Stimulated activated CD4-positive, alpha-beta T cell treated with anti-CD3 and anti-CD28 coated beads, Interleukin-12 subunit alpha, Interleukin-12 subunit beta, amount 100 ng/mL, for 4 hours (primary cell): ENCODE measurements at places on chromosomes 7 and 10.
A peak's percentile ranks its signal among the peaks of the same experiment; 100 is the strongest.

DNA sequence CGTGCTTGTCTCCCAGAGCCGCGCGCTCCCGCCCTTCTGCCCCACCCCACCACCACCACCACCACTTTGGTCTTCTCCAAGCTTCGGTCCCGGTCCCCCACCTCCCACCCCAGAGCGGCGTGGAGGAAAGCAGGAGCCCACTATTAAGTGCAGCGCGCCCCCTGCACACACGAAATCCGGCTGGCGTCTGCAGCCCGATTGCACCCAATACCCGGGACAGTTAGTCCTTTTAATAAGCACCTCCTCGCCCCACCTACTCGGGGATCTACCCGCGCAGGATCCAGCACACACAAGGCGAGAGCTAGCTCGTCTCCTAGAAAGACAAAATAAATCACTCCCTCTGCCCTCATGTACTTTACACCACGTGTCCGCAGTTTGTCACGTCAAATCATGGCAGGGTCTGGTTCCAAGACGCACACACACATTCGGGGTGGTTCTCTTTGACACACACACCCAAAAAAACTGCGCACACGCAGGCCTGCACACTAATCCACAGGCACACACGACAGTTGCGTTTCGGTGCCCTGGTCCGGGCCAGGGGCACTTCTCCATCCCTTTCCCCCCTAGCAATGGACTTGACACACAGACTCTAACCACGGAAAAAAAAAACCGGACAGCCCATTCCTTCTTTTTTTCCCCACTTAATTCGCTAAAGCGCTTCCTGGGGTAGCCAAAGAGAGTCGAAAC is 1.6 kb downstream of the SFMBT2 start:
- DNase-seq = peak; percentile 38

DNA sequence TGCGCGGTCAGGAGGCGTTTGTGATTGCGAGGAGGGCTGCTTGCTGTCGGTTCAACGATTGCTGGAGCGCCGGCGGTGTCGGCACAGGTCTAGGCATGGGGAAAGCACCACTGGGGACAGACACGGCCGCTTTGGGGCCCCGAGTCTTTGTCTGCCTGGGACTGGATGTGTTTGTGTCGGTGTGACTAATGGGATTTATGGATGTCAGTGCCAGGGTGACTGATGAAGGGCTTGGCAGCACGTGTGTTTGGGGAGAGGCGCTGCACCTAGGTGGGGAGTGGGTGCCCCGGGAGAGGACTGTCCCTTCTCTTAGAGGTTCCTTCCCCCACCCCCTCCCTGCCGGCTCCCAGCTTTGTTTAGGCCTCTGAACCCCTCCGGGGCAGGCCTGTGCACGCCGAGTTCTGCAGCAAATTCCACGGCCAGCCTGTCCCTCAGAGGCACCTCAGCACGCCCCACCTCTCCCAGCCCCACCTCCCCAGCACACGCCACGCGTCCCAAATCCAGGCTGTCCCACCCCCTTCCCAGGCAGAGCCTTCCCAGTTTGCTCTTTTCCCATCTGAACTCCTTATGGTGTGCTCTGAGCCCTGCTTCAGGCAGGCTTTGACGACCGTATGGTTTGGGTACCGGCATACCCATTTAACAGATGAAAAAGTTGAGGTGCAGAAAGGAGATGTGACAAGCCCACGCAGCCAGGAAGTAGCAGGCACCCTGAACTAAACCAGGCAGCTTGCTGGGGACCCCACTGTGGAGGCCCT is 6.4 kb upstream of the TNRC18 start:
- DNase-seq = no peak

DNA sequence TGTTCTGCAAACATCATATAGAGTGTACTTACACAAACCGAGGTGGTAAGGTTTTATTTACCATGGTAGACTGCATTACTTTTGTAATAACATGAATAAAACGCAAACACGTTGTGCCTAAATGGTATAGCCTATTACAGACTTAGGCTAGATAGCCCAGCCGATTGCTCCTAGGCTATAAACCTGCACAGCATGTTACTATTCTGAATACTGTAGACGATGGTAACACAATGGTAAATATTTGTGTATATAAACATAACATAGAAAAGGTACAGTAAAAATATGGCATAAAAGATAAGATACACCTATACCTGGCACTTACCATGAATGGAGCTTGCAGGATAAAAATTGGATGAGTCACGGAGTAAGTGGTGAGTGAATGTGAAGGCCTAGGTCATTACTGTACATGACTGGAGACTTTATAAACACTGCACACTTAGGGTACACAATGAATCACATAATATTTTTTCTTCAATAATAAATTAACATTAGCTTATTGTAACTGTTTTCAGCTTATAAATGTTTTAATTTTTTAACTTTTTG is 16.3 kb downstream of the AKR1D1 start:
- DNase-seq = no peak

DNA sequence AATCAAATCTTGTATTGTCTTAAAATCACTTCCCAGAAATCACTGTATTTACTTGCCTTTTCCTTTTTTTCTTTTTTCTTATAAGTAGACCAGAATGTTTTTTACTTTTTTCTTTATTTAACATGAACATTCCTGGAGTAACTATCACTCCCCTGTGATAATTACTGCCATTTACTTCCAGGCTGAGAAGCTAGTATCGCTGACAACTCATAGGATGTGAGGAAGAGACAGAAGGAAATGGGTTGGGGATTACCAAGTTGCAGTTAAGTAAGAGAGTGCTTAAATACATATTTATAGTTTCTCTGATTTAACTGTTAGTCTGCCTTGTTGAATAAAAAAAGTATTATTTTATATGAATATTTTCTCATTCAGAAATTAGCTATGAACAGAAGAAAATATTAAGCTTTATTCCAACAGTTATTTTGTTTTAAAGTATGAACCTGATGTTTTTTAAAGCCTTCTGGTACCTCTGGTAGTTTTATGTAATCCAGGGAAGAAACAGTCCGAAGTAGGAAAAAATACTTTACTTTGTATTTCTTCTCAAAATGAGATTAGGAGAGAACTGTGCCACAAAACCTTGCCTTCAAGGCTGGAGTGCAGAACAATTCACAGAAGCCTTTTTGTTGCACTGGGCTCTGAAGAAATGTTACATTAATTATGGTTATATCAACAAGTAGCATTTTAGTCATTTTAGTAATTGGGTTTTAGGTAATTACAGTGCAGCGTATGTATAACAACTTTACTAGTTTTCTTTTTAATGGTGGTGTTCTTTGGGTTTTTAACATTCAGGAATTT is 72.8 kb downstream of the SHOC2 start:
- no peak for DNase-seq

- DNase-seq = no peak
These were observed 17.4 kb upstream of the ATOH7 start for GRCh38 chr10:68249297-68249696.

DNA sequence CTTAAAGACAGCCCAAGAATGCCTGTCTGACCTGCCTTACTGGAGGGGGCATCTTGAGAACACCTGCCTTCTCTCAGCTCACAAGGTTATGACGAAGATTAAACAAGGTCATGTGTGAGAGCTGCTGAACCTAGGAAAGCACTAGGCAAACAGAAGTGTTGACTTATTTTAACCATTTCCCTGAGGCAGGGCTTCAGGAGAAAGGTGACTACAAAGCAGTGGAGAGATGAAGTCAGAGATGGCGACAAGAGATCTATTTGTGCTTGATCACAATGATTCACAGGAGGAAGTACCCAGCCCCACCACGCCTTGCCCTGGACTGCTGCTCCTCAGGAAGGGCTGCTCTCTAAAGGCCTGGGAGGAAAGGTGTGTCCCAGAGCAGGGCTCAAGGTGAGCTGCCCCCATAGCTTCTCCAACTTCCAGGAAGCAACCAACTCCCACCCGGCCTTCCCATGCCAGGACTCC is 27.8 kb downstream of the STN1 start:
- no peak for DNase-seq

- DNase-seq = no peak
These were observed 1177.4 kb downstream of the SORCS1 start for GRCh38 chr10:105986912-105987635.

DNA sequence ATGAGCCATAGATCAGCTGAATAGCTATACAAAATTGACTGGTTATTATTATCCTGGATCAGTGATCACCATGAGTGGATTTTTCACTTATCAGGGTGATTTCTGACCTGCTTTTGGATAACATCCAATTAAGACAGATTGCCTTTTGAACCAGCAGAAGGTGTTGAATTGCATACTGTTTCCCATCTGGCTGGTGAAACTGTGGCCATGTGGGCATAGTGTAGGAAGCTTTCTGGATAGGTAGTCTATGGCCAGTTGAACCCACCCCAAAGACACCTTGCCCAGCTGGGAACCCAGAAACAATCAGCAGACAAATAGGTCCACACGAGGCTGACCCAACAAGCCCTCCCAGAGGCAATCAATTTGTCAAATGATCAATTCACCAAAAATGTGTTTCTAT is 29.3 kb downstream of the DNAJC12 start:
- no peak for DNase-seq

DNA sequence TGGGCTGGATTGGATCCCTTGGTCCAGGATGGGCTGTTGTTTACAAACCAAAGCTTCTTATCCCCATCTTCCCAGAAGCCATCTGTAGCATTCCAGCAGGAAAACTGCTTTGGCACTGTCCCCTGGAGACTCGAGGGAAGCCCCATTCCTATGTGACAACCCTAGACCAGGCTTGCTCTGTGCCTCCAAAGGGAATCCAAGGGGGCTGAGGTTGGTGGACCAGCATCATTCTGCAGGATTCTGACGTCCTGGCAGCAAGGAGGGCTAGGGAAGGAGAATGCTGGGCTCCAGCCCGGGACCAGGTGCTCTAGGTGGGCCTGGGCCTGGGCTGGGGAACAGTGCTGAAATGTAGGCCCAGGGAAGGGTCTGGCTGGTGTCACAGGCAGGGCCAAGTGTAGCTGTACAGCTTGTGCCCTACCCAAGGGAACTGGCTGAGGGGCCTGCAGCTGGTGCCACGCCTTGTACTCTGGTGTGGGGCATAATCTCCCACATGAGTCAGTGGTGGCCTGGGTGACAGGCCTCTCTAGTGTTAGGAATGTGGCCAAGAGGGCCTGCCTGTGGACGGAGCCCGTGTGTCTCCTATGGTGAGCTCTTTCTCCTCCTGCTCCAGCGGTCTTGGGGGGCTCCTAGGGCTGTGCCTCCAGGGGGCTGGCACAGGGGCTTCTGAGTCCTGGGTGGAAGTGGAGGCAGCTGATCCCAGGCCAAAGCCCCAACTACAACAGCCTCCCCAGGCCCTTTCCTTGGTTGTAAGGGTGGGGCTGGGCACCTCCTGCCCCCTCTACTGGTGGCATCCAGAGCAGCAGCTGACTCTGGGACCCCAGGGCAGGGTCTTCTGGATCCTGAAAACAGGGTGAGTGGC is 25.2 kb downstream of the TRIM8 start:
- no peak for DNase-seq

DNA sequence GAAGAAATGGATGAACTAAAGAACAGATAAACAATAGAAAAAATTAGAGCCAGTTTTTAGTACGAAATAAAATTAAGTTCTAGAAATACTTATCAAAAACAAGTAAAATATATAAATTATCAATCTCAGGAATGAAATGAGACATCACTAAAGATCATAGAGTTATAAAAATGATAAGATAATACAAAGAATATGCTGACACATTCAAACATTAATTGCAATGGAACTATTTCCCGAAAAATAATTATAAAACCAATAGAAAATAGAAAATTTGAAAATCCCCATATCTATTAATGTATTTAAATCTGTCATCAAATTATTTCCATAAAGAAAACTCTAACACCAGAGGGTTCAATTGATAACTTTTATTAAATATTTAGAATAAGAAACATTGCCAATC is 458.1 kb upstream of the MBL2 start:
- no peak for DNase-seq

DNA sequence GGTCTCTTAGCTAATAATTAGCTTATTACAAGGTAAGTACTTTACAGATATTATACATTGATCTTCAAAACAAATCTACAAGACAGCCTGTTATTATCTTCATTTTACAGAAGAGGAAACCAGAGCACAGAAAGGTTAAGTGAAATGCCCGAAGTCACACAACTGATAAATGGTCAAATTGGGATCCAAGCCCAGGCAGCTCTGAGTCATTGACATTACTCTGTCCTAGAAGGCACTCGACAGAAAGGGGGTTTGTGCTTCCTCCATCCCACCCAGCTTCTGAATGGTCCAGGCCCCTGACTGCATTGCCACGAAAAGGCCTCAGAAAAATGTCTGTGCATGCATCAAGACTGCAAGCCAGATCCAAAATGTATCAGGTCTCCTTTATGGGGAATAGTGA is 81.3 kb upstream of the ZNF438 start:
- no peak for DNase-seq

DNA sequence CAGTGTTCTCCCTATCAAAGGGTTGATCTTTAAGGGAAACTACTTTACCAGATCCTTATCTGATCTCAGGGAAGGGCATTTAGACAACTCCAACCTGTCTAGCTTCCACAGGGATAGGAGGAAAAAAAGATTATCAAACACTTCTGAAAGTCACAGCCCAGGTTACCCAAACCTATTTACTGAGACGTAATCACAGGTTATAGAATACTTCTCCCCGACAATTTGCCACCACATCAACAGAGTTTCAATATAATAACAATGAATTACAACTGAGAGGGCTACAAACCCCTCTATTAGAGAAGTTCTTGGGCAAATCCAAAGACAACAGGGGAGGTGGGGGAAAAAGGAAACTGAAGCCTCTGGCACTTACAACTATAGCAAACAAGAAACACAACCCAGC is 26.3 kb downstream of the CFAP70 start:
- DNase-seq = no peak

DNA sequence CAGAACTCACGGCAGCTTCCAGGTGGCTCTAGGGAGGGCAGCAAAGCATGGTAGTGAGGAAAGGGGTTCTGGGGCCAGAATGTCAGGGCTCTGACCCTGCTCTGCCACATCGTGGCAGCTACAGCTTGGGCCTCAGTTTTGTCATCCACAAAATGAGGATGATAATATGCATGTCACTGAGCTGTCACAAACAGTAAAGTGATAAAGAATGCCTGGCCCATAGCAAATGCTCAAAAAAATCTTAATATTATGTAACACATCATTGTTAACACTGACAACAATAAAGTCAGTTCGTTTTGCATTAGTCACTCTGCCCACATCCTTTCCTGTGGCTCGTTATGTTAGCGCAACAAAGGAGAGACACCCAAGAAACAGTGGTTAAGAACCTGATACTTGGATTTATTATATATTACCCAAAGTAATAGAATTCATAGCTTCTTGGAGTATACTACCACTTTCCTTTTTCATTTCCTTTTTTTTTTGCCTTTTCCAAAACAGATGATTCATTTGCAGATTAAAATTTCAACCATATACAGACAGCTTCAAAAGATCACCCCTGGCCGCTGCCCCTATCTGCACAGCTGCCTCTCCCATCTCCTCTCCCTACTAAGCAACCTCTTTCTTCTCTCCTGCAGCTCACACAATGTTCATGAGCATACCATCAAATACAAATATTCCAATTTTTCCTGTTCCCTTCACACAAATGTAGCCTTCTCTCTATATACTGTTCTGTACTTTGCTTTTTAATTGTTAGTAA is 45.5 kb upstream of the DDC start:
- DNase-seq = no peak

- no peak for DNase-seq
These were observed 170.5 kb upstream of the NPY start for GRCh38 chr7:24113506-24113905.
